ENCODE measurements at places on chromosomes 5 and 9.
A peak's percentile ranks its signal among the peaks of the same experiment; 100 is the strongest.

GRCh38 chr9:109411798-109412352 is 86.2 kb downstream of the PTPN3 start:
- DNase-seq = peak; percentile 20

GRCh38 chr9:534886-535285 is 306.6 kb upstream of the DMRT1 start:
- DNase-seq = no peak

- no peak for DNase-seq
These were observed 46.9 kb upstream of the FREM1 start for GRCh38 chr9:14957109-14957508.

DNA sequence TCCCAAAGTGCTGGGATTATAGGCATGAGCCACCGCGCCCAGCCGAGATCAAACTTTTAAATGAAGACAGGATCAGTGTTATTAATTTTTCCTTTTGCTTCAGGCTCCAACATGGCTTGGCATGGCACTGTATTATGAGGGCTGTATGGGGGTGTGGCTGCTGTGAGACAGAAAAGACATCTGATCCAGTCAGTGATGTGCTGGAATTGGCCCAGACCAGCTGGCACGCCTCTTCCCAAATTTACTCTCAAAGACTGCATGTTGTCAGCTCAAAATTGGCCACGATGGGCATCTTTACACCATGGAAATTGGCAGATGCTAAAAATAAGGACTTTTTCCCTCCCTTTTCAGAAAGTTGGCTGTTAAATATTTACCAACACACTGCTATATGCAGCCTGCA is 12.1 kb upstream of the COL27A1 start:
- no peak for DNase-seq

- DNase-seq = no peak
These were observed 1.0 kb upstream of the TSLP start for GRCh38 chr5:111070272-111071134.

- DNase-seq = no peak
These were observed 313.0 kb upstream of the CDH6 start for GRCh38 chr5:30880514-30880913.

DNA sequence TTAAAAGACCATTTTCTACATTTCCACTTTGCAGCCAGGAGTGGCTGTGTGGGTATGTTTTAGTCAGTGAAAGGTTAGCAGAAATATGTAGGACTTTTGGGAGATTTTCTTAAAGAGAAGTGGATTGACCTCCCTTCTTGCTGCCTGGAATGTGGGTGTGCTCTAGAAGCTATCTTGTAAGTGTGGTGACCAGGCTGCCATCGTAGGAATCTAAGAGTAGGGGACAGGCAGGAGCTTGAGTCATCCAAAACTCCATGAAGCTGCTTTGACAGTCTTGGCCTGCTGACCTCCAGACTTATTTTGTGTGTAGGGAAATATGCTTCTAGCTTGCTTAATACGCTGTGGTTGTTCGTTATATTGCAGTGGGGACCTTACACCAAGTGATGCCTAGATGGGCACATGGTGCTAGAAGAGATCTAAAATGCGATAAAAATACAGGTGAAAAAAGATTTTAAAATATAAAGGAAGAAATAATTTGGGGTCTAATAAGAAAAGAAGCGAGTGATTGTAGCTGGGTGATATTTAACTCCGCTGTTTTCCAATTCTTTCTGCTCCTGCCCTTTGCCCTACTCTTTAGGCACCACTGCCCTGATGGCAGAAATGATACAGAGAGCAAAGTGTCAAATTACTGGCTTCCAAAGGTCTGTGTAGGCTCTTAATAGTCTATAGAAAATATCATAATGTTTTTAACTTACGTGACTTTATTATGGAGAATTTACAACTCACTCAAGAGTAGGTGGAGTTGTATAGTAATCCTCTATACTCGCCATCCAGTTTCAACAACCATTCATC is 298.2 kb upstream of the ZNF608 start:
- DNase-seq = peak; percentile 35

DNA sequence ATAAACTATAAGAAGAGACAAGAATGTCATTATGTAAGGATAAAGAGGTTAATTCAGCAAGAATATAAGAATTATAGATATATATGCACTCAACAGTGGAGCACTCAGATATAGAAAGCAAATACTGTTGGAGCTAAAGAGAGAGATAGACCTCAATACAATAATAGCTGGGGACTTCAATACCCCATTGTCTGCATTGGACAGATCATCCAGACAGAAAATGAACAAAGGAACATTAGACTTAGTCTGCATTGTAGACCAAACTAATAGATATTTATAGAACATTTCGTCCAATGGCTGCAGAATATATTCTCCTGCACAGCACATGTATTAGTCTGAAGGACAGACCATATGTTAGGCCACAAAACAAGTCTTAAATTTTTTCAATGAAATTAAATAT is 777.1 kb downstream of the CDH18 start:
- DNase-seq = no peak

GRCh38 chr5:118211606-118212005 is 776.7 kb downstream of the DTWD2 start:
- no peak for DNase-seq

DNA sequence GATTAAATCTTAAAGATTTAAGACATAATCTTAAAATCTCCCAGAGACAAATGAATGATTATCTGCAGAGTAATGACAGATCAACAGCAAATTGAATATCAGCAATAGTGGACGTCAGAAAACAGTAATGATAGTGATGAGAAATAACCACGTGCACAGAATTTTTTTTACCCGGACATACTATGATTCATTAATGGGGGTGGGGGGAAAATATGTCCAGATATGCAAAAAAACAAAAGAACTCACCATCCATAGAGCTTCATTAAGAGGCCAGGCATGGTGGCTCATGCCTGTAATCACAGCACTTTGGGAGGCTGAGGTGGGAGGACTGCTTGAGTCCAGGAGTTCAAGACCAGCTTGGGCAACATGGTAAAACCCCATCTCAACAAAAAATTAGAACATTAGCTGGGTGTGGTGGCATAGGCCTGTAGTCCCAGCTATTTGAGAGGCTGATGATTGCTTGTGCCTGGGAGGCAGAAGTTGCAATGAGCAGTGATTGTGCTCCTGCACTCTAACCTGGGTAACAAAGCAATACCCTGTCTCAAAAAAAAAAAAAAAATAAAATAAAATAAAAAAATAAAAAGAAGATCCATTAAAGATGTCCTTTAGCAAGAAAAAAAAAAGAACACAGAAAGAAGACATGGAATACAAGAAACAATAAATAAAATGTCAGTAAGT is 30.9 kb upstream of the SHOC1 start:
- DNase-seq = peak; percentile 40

DNA sequence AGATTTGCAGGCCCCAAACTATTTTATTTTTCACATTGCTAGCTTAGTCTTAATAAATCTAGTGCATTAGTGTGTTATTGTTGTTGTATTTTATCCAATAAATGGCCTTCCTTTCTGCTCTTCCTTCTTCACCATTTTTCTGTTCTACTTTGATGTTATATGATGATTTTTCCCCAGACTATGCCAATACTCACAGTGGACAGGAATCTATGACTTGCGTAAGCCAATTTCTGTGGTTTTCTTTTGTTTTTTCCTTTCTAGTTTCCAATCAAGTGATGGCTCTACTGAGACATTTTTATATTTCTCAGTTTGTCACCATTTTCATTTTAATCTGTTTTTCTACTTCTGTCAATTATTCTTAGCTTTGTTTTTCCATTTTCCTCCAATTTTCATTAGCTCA is 106.8 kb upstream of the FBXL7 start:
- no peak for DNase-seq

GRCh38 chr5:149487672-149488071 is 63.6 kb downstream of the CSNK1A1 start:
- no peak for DNase-seq

DNA sequence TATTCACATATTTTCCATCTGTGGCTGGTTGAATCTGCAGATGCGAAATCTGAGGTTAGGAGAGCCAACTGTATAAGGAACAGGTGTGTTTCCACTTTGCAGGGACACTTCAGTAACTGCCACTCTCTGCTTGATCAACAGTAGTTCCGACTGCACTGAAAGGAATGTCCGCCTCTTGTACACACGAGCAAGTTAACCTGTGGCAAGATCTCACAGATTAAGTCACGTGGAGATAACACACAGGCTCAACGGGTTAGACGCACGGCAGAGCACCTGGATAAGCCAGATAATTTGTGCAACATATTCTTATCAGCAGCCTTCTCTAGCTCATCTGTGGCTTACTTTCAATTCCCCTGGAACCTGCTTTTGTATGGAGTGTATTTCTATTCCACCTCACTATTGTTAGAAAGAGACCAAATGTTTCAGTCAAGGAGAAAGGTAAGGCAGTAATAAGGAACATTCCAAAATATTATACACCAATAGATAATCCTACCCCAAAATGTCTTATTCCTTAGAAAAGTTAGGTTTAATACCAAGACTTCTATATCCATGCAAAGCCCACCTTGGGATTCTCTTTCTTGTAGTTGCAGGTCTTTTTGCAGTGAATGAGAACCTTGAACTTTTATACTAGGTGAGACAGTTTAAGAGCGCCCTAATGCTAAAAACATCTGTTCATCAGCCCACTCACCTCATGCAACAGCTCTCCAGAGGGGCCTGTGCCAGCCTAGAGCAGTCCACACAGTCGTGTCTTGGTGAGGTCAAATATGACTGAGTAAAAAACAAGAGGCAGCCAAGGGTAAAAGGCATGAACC is 6.5 kb upstream of the C9 start:
- no peak for DNase-seq

DNA sequence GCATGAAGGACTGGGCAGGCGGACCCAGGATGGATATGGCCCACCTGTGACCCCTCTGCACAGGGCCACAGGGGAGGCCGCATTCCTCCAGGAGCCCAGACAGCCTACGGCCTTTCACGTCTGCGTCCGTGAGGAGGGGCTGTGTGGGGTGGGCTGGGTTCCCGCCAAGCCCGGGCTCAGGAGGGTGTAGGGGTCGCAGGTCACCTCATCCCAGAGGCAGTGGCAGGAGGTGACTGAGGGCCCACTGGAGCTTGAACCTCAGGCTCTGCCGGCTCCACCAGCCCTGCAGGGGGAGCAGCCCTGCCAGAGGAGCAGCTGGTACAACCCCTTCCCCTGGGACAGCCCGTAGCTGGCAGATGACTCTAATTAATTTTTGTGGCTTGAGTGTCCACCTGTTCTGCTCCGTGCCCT is 40.7 kb upstream of the CACNA1B start:
- no peak for DNase-seq
